Activated naive CD4-positive, alpha-beta T cell treated with Interleukin-2 at 50 U/mL for 16 hours (primary cell): ENCODE measurements at places on chromosomes 7 and 10.

- DNase-seq: no peak
These were observed 7.6 kb downstream of the FAM53B start for GRCh38 chr10:124736491-124737136.

- DNase-seq: no peak
These were observed 523.1 kb downstream of the DNAJB6 start for GRCh38 chr7:157859915-157860314.

GRCh38 chr10:15789793-15790525 lies 70.2 kb upstream of the ITGA8 start:
- DNase-seq: no peak

GRCh38 chr7:2966466-2967078 lies 77.1 kb downstream of the CARD11 start:
- DNase-seq: no peak

DNA sequence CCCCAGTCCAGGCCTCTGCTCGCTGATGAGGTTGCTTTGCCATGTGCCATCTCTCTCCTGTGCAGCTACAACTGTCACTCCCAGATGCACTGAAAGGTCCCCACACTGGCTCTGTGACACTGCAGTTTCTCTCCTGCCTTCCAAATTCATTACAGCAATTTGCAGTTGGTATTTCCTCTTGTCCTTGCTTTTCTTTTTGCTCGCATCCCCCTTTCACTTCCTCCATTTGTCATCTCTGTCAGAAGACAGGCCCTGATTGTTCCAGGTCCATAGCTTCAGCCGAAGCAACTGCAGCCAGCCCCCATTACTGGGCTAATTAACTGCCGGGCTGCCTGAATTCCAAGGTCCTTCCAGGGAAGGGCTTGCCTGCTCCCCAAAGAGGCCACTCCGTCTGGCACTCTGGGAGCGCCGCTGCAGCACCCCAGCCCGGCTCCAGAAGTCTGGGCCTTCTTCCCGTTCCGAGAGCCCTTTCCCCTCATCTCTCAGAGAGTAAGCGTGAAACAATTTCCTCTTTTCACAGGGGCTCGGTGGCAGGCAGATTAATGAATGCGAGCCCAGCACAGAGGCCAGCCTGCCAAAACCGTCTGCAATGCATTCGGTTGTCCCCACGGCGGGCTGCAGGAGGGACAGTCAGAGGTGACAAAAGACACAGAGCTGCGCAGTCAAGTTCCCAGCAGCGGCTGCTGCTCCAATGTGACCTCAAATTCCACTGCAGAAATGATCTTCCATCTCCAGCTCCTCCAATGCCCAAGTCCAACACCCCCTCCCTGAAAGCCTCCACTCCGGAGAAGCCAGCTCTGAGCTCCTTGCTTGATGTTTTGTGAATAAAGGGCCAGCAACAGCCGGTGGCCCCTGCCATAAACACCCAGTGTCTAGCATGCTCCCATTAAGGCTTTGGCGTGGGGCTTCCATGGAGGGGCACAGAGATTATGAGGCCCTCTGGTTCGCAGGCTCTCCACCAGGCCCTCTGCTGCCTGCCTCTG lies 279.4 kb upstream of the HABP2 start:
- no peak for DNase-seq
